Vagina (tissue), 2 donors: ENCODE measurements at places on chromosomes 12 and 14.

DNA sequence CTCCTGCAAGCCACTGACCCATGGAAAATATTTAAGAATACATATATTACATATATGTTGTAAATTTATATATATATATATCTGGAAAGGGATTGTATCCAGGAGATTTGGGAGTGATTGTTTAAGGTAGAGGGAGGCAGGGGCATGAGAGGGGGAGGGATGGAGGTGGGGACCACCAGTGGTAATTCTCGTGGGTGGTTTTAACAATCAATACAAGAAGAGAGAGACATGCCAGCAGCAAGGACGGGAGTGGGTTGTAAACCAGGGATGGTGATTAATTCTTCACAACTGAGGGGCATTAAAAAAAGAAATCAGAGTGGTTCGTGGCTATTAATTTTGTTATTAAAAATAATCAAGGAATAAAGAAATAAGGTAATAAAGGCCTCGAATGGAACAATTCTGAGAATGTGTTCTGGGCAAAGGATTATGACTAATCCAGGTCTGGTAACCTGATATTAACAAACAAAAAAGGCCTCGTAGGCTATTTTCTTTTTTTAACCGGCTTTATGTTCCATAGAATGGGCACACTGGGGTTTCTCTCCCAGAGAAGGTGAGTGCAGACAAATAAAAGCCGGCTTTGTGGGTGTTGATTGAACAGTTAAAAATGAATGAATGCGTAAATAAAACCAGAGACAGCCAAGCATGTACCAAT is 8.3 kb upstream of the RTL1 start:
- no peak for DNase-seq

DNA sequence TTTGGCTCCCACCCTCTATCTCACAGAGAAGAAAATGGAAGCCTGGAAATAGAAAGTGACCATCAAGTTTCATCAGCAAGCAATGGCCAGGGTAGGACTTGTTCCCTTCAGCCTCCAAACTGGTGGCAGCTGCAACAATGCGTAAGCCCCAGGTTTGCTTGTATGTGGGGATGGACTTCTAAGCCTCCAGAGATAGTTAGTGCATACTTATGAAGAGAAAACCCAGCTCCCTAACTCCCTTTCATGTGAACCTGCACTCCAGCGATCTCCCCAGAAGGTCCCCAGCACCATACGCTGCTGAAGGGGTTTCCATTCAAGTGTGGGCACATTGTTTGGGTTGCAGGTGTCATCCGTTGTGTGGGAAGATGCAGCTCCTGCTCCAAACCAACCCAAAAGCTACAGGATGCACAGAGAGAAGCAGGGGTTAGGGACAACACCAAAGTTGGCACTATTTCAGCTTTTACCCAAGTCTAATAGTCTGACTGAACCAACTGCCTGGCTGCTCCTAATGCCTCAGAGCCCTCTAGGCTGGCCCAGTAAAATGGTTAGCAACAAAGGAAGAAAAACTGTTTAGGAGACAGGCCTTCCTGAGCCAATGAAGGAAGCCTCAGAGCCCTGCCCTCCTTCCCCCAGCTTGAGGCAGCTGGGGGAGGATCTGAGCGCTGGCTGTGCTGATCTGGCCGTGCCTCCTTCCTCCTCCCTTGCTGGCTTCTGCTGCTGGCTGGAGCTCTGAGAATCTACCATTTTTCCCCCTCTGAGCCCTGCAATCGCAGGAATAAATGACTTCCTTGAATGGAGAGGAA is 12.3 kb downstream of the ZFP36L1 start:
- peak; percentile 92 for DNase-seq

DNA sequence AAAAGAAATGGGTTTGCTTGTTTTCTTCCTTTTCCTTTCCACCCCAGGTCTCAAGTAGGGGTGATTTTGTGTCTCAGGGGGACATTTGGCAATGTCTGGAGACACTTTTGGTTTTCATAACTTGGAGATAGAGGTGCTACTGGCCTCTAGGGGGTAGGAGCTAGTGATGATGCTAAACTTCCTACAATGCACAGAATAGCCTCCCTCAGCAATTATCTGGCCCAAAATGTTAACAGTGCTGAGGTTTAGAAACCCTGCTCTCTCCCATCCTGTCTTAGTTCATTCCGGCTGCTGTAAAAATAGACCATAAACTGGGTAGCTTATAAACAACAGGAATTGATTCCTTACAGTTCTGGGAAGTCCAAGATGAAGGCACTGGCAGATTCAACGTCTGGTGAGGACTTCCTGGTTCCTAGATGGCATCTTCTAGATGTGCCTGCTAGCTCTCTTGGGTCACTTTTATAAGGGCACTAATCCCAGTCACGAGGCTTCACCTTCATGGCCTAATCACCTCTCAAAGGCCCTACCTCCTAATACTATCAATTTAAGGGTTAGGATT is 7.4 kb upstream of the GAS2L3 start:
- DNase-seq, result no peak

DNA sequence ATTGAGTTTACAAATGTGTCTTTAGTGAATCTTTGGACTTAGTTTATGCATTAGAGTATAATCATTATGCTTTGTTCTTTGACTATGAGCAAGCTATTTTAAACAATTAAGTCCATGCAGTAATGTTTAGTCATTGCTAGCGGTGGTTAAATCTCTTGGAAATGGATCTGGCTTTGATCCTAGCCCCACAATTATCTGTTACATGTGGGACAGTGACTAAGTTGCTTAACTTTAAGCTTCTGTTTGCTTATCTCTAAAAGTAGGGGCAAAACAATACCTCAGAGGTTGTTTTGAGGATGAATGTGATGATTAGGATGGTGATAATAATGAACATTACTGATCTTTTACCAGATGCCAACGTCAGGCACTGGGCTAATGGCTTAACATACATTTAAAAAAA is 124.2 kb downstream of the NPAS3 start:
- DNase-seq, result no peak

GRCh38 chr12:21938879-21939278 is 2.3 kb downstream of the ABCC9 start:
- no peak for DNase-seq

DNA sequence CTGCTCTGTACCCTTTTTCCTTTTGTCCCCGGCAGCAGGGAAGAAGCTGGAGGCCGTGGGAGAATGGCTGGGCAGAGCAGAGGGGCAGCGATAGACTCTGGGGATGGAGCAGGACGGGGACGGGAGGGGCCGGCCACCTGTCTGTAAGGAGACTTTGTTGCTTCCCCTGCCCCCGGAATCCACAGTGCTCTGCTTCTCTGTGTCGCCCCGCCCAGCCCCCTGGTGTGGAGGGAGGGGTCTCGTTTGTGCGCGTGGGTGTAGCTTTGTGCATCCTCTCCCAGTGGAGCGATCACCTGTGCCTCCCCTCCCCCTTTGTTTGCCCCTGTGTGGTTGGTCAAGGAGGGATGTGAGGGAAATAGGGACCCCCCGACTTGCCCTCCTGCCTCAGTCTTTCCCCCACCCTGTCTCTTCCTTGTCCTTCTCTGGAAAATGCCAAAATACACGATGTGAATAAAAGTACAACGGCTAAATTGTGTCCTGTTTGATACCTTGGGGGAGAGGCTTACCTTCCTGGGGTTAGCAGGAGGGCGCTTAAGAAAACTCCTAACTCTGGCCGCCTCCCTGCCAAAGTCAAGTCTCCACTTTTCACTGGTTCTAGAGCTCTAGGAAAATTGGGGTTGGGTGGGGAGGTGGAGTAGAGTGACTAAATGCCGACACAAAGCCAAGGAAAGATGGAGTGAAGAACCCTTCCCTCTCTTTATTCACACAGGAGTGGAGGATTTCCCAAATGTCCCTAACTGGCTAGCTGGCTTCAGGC is 990 bp upstream of the TPI1 start:
- no peak for DNase-seq

DNA sequence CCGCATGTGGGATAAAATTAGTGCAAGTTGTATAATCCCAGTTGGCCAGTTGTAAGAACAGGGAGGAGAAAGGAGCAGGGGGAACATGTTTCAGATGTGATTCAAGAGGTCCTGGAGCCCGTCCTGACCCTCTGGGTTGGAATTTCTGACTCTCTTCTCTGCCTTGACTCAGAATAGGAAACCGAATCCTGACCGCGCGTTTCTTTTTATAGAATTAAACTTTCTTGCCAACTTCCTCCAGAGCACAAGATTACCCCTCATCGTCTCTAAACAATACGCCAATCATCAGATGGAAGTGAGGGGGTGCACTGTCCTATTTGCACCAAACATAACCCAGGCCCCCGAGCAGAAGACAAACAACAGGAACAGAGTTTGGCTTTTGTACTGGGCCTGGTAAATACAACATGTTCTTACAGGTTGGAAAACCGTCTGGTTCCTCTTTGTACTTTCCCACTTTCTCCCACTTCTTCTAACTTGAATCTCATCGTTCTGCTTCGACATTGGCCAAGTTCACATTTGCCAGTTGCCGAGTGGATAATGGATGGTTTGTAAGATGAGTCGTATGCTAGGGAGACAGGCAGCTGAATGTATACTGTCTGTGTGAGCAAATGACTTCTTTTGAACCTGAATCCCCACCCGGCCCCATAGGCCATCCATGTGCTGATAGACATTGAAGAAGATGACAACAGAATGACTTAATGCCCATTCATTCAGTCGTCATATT is 42.6 kb upstream of the MED13L start:
- DNase-seq, result peak; percentile 93

DNA sequence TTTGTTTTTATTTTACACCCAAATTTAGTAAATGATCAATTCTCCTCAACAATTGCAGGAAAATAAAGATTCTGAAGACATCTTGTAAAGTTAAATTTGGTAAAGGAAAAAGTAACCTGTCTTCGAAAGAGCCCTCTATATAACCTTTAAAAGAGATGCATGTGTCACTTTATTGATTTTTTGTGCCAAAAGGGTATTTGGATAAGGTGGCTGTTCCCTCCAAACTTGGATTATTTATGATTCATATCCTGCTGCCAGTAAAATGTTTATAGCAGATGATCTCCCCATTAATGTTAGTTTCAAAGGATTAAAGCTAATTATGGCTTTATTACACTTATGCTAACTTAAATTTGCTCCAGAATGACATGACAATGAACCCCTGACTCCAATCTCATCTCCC is 98.8 kb downstream of the DUSP6 start:
- no peak for DNase-seq

GRCh38 chr14:50173891-50174290 is 57.5 kb downstream of the SOS2 start:
- DNase-seq, result no peak

DNA sequence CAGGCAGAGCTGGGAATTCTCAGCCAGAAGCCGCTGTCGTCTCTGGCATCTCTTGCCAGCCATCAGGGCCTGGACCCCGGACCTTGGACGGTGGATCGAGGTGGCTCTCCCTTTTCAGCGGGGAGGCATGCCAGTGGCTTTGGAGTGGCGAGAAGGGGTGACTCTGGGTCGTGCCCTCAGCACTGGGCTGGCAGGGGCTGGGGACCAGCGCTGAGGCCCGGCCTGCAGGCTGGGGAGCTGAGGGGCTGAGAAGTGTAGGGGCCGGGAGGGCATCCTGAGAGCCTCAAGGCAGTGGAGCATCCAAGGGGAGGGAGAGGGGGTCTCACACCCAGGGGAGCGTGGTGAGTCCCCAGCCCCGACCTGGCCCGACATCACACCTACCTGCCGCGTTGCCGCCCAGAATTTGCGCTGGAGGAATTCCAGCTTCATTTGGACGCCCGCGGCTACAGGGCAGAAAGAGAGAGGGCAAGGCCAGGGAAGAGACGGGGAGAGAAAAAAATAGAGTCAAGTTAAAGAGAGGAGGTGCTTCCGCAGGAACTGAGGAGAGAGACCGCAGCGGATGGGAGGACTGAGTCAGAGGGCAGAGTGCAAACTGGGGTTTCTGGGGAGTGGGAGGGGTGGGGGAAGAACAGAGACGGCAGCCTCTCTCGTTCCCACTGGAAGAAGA is 9.0 kb upstream of the LRTM2 start:
- no peak for DNase-seq

- DNase-seq, result no peak
These were observed 1.6 kb downstream of the VDR start for GRCh38 chr12:47903151-47903611.

DNA sequence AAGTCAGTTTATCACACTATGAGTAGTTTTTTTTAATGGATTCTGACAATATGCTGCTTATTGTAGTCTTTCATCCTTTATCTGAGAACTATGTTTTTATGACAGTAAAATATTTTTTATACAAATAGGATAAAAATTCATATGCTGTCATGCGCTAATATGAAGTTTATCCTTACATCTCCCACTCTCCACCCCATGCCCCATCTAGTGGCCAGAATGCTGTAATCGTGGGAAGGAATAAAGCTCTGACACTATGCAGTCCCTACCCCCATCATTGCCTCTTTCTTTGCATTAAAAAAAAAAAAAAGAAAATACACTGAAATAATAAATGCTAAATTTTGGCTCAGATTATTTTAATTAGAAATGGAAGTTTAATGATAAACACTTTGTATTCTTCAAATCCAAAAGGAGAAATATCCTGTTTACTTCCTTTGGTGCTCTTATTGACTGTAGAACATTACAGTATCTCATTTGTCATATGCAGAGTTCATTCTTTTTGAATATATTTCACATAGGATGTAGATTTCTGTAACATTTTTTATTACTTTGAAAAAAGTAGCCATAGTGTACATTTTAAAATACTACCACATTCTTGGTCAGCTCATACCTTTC is 145.9 kb upstream of the SLCO1C1 start:
- no peak for DNase-seq

DNA sequence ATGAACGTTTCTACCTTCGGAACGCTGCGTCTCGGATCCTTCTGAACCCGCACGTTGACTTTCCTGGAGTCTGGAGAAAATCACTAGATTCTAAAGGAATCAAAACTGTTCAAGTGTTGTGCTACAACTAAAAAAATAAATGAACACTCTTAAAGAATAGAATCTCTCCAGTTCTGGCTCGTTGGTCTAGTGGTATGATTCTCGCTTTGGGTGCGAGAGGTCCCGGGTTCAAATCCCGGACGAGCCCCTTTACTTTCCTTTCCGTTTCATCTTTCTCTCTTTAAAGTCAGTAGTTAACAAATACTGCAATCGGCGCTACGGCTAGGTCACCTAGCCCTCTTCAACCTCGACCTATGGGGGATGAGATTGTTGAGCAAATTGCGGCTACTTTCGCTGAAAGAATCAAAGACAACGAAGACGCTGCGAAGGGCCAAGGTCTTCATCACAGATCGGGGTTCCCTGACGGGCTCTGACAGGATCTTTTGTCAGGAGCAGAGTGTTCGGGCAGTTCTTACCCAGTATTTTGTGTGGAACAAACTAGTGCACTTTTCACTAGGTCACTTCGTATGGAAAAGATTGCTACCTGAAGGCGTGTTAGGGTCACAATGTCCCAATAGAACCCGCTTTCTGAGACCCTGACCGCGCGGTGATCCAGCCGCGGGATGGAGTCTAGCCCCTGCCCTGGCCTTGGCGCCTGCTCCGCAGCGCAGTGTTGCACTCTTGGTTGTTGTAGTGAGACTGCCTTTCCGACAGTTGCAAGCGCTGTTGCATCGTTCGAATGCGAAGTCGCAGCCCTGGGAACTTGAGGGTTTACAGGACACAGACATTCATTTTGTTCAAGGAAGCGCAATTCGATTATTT is 8.4 kb downstream of the OR6S1 start:
- no peak for DNase-seq

- no peak for DNase-seq
These were observed 378.1 kb downstream of the AACS start for GRCh38 chr12:125443341-125443740.
